ENCODE measurements at places on chromosomes 4 and X.

GRCh38 chr4:184282895-184283654 lies 65.4 kb upstream of the ENPP6 start:
- no peak for DNase-seq

DNA sequence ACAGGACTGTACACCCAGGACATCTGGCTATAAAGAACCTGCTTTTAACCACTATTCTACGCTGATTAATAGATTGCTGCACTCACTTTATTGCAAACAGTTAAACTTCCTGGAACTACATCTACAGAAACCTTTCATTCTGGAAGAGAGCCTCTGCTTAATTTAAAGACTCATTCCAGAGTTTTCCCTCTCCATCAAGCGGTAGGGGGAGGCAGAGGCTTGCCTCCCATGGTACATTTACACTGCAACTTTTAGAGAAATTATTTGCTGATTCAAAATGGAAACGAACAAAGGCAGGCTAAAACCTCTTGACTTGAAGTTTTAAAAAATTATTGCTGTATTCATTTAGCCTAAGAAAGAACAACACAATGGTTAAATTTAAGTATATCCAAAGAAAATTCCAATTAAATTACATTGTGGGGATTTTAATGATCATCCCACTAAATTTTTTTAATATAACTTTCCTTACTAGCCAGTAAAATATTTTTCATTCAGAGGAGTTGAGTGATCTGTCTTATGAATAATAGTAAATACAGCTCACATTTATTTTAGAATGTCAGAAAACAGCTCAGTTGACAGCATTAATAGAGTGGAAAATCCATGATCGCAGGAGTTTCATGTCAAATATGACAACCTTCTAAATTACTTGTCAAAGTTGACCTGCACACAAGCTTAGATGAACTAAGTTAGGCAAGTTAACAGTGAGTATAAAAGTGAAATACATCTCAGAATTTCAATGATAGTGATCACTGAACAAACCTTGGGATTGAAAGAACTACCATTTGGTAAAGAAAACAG lies 46.3 kb upstream of the PCDH10 start:
- no peak for DNase-seq

DNA sequence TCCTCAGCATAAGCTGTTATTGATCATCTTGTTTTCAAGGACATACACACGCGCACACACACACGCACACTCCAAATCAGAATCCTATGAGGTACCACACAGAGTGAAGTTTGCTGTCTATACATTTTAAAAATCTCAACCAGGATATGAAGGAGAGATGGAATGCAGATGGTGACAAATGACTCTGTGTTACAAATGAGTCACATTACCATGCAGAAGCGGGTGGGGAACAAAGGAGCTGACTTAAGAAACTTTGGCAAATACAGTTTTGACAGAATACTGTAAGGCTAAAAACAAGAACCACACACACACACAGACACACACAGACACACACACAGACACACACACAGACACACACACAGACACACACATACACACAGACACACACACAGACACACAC lies 81.7 kb downstream of the RELL1 start:
- no peak for DNase-seq

GRCh38 chrX:107711521-107712181 lies 63.9 kb downstream of the TSC22D3 start:
- no peak for DNase-seq

DNA sequence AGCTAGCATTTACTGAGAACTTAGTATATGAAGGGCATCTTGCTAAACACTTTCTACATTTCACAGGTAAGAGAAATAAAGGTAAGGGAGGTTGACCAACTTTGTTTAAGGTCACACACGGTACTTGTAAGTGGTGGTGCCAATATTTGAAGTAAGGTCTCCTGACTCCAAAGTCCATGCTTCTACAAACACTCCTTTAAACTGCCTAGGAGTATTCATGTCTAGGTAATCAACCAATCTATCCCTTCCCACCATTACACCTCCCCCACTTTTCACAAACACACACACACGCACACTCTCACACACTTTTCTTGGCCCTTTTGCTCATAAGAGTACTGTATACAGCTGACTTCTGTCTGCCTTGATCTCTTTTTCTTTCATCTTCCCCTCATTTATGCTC lies 7.1 kb downstream of the BEX1 start:
- no peak for DNase-seq

- DNase-seq: peak; percentile 74
Measured at GRCh38 chr4:81747242-81747930, 275.7 kb upstream of the RASGEF1B start.

DNA sequence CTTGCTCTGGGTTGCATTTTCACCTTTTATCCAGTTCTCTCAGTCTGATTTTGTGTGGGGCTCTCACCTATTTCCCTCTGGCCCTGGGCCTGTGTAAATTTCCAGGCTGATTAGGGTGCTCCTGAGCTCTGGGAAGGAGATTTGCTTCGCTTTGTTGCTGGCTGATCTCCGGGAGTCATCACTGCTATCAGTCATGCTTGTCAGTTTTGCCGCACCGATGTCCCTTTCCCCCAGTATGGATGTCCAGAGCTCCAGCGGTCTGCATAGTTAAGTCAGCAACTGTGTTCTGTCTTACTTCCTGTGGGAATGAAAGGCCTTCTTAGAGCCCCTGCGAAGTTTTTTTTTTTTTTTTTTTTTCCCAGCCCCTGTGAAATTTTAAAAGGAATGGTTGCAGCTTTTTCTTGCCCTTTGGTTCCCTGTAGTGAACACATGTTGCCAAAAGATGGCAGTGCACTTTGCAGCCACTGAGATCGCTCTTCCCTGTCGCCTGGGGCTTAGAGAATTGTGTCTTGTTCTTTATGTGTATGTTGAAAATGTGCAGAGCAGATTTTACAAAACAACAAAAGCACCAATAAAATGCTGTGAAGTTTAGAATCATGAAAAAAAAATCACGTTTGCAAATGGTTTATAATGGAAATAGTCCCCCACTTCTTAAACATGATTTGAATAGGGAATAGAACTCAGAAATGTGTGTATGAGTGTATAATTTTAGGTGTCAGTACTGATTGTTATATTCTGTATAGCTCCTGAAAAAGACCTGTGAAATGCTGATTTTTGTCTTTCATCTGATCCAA lies 109.1 kb upstream of the SLC4A4 start:
- DNase-seq: peak; percentile 44

DNA sequence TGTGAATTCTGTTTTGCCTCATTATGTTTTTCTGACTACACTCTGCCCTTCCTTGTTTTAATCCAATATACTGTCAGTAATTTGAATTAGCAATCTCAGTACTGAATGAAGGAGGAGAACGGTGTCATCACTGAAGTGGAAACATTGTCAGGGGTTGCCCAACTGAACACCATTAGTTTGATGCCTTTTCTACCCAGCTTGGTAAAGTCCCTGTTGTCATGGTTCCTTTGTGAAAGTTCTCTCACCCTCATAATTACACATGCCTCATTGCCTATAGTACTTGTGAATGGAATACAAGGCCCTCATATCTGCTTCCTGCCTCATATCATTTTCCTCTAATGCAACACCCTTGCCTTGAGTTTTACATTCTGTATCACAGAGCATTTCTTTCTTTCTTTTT lies 76.9 kb downstream of the RRAGB start:
- DNase-seq: no peak

DNA sequence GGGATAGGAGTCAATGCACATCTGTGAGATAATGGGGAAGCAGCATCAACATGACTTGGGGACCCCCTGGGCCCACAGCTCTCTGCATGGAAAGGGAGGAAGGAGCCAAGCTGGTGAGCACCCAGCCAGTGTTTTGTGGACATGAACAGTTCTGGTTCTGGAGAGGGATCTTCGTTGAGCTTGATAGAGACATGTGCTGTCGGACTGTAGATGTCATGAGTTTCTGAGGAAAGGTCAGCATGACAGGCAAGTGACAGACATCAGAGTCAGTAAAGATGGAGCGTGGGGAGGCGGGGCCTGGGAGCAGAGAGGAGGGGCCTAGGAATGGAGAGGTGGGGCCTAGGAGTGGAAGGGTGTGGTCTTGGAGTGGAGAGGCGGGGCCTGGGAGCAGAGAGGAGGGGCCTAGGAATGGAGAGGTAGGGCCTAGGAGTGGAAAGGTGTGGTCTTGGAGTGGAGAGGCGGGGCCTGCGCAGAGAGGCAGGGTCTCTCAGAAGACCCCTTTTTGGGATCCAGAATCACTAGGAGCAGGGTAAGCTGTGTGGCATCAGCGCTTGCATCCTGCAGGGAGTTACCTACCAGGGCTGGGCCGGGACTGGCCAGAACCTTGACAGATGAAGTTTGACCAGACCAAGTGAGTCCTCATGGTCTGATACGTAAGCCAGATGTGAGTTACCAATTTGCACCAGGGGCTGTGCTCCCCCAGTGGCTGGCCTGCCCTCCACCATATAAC lies 33.7 kb downstream of the PIGG start:
- DNase-seq: no peak
